ENCODE measurements at places on chromosomes 12 and 14. TPM values are rescaled to one million over a fixed set of nuclear protein-coding genes. Genes with fewer than 3 reads are reported as not detected.

Gene CCDC196
- not detected for total RNA-seq

Gene LYZ
- not detected for total RNA-seq

Gene BHLHE41
- 0.26 TPM for total RNA-seq

Gene TMPRSS12
- not detected for total RNA-seq

Gene ESR2
- 0.99 TPM for total RNA-seq

Gene SRRM4
- total RNA-seq = not detected

Gene STXBP6
- 0.04 TPM for total RNA-seq

Gene TAS2R20
- 2.2 TPM for total RNA-seq

Gene PLEKHD1
- under 0.01 TPM for total RNA-seq

Gene KRT1
- not detected for total RNA-seq

Gene KRAS
- total RNA-seq = 19.3 TPM

Gene PLA2G1B
- total RNA-seq = not detected

Gene SIX1
- total RNA-seq = 0.73 TPM

Gene DHRS2
- total RNA-seq = 0.07 TPM
